ENCODE measurements at places on chromosomes 1 and 21.

DNA sequence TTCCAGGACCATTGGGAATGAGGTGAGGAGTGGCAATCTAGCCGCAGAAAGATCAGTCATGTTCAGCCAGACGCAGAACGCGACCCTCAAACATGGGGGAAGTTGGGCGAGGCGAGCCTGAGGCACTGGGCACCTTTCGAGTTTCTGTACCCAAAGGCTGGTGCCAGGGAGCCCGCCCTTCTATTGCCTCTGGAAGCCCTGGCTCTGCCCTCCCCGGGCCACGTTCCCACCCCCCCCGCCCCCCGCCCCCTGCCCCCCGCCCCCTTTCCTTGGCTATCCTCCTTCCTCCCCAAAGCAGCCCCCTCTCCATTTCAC lies 2.2 kb upstream of the ZBTB7B start:
- no peak for DNase-seq

DNA sequence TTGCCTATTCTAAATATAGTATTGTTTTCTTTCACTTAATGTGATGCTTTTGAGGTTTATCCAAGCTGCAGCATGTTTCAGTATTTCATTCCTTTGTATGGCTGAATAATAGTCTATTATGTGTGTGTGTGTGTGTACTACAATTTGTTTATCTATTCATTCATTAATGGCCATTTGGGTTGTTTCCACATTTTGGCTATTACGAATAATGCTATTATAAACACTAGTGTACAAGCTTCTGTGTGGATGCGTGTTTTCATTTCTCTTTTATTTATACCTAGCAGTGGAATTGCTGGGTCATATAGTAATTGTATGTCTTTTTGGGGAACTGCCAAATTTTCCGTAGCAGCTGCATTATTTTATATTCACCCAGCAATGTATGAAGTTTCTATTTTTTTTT lies 15.0 kb upstream of the THEM5 start:
- no peak for DNase-seq

- no peak for DNase-seq
Measured at GRCh38 chr1:100629391-100629790, 90.2 kb upstream of the VCAM1 start.

GRCh38 chr1:52574594-52574993 lies 21.7 kb upstream of the TUT4 start:
- DNase-seq: no peak

GRCh38 chr1:44903011-44903680 lies 60.1 kb upstream of the PTCH2 start:
- DNase-seq: no peak

DNA sequence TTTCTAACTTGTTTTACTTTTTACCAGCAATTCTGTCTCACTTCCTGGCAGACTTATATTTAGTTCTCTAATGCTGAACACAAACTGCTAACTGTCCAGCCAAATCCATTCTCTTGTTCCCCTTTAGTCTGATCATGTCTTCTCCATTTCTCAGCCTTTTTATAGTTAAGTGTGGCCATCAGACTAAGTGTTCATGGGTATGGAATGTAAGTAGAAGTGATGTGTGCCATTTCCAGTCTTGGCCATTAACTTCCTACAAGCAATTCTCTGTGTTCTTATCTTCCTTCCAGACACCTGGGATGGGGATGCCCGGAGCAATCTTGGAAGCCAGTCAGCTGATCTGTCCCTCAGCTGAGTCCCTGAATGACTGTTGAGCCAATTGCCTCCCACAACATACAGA lies 165.8 kb downstream of the ST6GALNAC3 start:
- DNase-seq: no peak

GRCh38 chr1:54096877-54097240 lies 43.5 kb downstream of the TCEANC2 start:
- no peak for DNase-seq

DNA sequence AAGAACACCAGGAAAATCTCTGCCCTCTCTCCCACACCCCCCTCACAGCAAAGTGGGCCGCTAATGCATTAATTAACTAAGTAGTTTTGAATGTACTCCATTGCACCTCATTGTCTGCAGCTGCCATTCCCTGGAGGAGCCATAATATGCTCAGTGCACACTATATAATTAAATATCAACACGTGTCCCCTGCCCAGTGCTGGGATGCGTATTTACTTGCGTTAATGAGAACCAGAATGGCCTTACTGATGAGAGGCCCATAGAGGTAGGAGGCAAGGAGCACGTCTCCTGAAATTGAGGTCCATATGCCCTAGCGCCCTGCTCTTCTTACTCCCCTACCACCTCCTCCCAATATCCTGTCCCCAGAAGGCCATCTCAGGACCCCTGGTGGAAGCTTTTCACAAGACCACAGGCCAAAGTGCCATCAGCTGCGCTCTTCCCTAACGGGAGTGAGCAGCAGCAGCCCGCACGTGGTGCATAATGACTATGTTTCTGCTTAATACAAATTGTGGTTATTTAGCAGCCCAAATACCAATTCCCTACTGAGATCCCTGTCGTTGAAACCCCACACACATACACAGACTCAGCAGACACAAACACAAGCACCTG lies 76.8 kb downstream of the PLXNA2 start:
- no peak for DNase-seq

GRCh38 chr1:18633422-18634155 lies 2.9 kb downstream of the PAX7 start:
- DNase-seq: no peak

- no peak for DNase-seq
Measured at GRCh38 chr21:35476621-35477395, 427.7 kb upstream of the RUNX1 start.

GRCh38 chr1:24969596-24970398 lies 39.7 kb upstream of the RUNX3 start:
- no peak for DNase-seq

DNA sequence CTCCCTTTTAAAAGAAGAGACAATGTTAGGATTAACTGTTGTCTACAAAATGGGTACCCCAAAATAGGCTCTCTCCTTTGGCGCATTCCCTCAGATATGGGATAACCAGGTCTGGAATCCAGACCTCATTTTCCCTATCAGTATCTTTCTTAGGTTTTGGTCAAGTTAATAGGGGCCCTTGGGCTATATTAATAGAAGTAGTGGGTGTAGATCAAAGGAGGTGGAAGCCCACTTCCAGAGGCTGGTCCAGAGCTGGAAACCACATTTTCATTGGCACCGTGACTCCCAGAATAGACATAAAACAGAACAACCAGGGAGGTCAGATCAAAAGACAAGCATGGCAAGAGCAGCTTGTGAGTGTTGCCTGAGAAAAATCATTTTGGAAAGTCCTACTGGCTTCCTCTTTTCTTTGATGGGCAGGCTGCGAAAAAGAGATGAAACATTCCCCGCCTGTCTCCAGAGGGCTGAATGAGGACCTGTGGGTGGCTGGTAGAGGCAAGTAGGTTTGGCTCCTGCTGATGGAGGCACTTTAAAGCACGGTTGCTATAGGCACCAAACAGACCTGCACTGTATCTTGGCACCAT lies 25.8 kb upstream of the KIF21B start:
- no peak for DNase-seq

DNA sequence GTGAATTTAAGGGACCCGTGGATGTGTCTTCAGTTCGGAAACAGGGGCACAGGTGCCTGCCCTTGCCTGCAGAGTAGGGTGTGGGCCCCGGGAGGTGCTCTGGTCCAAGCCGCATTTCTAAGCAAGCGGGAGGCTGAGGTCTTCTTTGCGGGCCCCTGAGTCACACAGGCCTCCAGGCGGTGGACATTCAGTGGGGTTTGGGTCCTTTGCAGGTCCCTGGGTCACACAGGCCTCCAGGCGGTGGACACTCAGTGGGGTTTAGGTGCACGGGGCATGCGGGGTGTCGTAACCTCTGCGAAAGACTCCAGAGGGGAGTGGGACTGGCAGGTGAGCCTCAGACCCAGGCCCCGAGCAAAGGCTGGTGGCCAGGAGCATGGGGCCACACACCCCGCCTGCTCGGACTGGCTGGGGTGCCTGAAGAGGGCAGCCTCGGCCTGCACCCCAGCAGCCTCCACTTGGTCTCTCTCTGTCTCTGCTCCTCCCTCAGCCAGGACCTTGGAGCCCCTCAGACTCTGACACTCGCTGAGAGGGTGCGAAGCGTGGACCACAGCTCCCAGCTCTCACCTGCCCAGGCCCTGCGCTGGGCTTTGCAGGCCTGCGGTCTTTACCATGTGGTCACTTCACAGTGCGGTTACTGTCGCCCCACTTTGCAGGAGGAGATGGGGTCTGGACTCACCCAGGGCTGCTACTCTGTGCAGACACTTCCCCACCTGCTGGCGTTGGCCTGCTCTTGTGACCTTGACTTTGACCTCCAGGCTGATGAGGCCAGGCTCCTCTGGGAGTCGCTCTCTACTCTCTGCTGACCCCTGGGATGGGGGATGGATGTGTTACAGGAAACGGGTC lies 6.0 kb upstream of the AGPAT3 start:
- no peak for DNase-seq

DNA sequence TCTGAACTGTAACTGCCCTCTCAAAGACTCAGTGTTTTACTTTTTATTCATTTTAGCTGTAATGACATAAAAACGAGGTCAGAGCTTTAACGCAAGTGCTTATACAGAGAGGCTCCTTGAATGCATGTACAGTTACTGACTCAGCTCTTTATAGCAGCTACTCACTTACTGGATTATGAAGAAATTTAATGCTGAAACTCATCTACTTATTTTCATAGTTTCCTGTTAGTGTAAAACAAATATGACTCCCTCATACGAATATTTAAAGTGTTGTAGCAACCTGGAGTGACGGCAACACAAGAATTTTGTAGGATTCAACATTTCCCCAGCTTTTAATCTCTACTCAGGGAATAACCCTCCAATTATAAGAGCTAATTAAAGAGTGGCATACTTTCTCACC lies 32.7 kb downstream of the ADSS2 start:
- no peak for DNase-seq

DNA sequence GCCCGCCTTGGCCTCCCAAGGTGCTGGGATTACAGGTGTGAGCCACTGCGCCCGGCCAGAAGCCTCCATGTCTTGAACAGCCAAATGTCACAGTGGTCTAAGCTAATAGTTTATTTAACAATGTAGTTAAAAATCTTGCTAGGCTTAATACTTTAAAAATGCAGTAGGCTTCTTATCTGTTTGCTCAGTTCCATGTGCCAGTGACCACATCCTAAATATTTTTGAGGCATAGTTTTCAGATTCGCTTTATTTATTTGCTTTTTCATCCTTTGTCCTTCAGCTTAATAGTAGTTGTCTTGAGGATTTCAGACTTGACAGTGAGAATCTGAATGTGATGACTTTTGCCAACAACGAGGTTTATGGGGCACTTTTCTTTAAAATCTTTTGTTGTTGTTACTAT lies 59.9 kb upstream of the PRRX1 start:
- no peak for DNase-seq

GRCh38 chr1:100229681-100230443 lies 19.8 kb downstream of the DBT start:
- no peak for DNase-seq

GRCh38 chr1:162275622-162276175 lies 101.0 kb downstream of the SPATA46 start:
- no peak for DNase-seq

DNA sequence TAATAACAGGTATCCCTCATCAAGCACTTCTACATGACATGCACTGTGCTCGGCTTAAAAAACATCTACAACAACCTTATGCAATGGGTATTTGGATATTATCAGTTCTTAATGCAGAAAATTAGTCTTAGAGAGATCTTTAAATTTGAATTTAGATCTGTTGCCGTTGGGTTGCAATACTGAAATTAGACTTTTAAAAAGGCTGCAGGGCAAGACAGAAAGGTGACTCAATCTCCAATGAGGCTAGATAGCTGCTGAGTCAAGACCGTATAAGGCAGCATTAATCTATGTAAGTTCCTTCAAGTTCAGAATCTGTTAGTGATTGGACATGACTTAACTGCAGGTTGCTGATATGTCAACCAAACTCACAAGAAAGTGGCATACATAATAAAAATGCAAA lies 37.3 kb downstream of the OLFM3 start:
- DNase-seq: no peak

GRCh38 chr1:27412502-27412901 lies 20.1 kb downstream of the GPR3 start:
- no peak for DNase-seq

- no peak for DNase-seq
Measured at GRCh38 chr1:1917995-1918900, 831 bp downstream of the TMEM52 start.

DNA sequence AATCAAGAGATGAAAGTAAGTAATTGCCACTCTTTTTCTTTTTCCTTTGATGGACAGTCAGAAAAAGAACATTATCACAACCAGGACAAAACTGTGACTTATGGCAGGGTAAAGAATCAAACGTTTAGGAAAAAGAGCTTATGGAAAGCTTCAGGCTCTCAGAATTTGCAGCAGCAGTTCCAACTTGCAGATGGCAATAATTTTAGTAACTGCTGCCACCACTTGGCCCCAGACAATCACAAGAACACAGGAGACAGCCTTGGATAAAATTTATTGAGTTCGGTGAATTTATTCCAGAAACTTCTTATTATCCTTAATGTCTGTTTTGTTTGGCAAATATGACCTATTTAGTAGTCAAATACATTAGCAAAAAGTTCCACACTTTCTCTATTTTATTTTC lies 804.4 kb downstream of the BRINP3 start:
- no peak for DNase-seq

- DNase-seq: no peak
Measured at GRCh38 chr1:21774835-21775549, 8.0 kb downstream of the USP48 start.

DNA sequence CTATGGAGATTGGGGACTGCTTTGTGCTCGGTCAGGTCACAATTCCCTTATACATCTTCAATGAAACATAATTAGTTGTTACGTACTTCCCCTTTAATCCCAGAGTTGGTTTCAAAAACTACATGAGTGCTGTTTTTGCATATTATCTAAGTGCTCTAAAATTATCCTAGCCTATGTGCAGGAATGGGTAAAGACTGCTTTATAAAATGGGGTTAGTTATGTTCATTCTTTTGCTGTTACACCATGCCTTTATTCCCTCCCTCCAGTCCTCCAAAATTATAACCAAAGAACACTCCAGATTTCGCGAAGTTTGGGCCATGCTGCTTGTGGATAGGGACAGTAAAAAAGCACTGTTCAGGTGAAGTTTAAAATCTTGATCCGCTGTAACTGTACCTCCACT lies 173.9 kb upstream of the SNX7 start:
- no peak for DNase-seq

DNA sequence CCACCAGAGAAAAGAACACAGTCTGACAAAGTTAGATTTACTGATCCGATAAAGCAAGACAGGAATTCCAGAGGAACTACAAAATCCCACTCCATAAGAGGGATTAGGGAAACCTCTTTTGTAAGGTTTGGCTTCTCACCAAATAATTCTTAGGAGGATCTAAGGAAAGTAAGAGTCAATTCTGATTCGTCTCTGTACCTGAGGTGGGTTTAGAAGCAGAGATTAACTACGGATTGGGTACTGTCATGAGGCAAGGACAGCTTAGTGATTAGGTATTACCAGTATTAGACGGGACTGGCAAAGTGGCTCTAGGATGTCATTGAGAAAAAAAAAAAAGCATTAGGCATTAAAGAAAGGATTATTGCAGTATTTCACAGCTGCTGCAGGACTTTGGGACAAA lies 371.7 kb upstream of the BRINP3 start:
- no peak for DNase-seq

DNA sequence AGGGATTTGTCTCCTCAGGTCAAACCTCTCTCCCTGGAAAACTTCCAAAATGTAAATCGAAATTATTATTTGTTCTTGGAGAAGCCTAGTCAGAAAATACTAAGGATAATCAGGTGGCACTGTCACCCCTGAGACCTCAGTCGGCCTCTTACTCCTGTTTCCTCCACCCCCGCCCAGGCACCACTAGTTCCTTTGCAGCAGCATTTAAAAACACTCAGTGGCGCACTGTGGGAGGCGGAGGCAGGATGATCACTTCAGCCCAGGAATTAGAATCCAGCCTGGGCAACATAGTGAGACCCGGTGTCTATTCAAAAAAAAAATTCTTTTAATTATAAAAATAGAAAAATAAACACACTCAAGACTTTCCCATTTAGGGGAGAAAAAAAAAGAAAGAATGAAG lies 18.0 kb upstream of the IFNAR2 start:
- DNase-seq: no peak
